ENCODE measurements at places on chromosomes 5 and 9.
A peak's percentile ranks its signal among the peaks of the same experiment; 100 is the strongest.

DNA sequence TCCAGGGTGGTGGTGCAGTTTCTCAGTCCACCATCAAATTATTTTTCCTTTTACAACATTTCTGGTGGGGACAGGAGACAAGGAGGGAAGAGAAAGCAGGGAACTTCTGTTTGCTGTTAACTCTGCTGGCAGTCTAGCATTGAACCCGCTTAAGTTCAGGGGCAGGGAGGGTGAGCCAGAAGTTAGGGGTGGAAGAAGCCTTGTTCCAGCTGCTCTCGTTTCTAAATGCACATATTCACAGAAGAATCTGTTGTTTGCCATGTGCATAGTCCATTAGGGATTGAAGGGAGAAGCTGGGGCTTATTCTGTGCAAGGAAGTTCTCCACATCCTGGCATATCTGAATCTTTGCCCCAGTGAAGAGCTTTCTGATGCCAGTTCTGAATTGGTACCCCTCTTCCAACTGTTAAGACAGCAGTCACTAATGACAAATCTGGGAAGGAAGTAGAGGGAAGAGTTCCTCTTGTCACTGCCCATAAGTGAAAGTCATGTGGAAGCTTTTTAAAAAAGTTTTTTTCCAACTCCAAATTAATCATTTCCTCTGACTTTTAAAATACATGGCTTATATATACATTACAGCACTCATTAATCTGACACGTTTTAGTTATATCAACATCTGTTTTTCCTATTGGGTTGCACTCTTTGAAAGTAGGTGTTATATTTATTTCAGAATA lies 32.6 kb upstream of the ACOT12 start:
- DNase-seq = no peak

- no peak for DNase-seq
Observed at GRCh38 chr5:68949256-68949655, 144.6 kb upstream of the SLC30A5 start.

- no peak for DNase-seq
Observed at GRCh38 chr9:22107202-22108045, 98.3 kb upstream of the CDKN2B start.

- DNase-seq = no peak
Observed at GRCh38 chr5:69374911-69375446, 5.4 kb downstream of the RAD17 start.

DNA sequence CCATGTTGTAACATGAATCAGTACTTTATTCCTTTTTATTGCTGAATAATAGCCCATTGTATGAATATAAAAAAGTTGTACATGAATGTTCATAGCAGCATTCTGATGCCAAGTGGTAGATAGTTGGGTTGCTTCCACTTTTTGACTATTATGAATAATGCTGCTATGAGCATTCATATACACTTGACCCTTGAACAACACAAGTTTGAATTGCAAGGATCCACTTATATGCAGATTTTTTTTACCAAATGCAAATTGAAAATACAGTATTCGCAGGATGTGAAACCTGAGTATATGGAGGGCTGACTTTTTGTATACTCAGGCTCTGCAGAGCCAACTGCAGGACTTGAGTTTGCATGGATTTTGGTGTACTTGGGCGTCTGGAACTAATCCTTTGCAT lies 14.7 kb upstream of the SIL1 start:
- no peak for DNase-seq

DNA sequence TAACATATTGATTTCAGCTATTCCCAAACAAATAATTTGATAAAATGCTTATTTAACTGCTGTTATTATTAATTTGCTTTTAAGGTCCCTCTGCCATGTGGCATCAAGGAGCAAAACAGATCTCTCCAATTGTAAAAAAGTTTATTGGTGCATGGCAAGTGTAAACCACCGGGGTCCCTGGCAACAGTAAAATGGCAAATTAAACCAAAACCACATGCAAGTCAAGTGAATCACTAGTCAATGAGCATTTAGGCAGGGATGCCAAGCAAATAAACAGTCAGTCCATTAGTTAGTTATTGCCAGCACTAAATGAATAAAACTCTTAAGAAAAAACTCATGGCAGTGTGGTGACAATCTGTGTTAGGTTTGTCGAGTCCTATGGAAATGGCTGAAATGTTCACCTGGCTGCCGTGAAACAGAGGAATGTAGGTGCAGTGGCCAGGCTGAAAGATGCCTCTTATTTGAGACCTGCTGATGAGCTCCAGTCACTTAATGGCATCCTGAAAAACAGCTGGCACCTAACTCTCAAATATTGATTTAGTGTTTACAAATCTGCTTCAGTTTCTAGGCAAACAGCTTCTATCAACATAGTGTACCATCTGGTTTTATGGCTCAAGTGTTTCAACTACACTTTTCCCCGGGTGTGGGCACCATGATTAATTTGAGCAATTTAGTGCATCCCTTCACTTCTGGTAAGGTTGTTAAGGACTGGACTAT lies 296.5 kb upstream of the ITGA1 start:
- peak; percentile 10 for DNase-seq

- DNase-seq = no peak
Observed at GRCh38 chr5:9831823-9832222, 201.7 kb upstream of the TAS2R1 start.

DNA sequence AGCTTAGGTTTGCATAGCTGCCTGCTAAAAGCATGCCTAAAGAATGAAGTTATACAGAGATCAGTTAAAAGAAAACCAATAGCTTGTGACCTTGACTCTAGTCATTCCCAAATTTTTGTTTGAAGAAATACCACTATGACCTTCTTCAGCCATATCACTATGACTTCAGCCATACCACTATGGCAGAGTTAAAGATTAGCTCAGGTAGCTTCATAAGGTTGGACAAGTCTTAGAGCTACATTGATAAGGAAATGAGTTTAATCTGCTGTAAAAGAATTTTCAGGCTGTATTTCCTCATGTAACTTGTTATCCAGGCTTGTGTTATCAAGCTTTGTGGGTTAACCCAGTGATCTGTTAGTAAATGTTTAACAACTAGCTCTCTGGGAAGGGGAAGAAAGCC lies 30.7 kb downstream of the C6 start:
- DNase-seq = no peak
